ENCODE measurements at places on chromosomes 5 and 9. TPM values are rescaled to one million over a fixed set of nuclear protein-coding genes. Genes with fewer than 3 reads are reported as not detected.

GRCh38 chr5:93580927-93581445 lies at the start of gene NR2F1-AS1:
Gene NR2F1-AS1, minus strand, starts transcription at chr5:93581219.
- peaks cover 20% of the 10 kb centered on the region for H3K4me1 ChIP-seq
- H3K4me3 ChIP-seq: peak within 1 kb of the TSS; percentile 67
- peaks cover 58% of the 10 kb centered on the region for H3K27me3 ChIP-seq
- H3K36me3 ChIP-seq: no peaks in the 10 kb centered on the region

DNA sequence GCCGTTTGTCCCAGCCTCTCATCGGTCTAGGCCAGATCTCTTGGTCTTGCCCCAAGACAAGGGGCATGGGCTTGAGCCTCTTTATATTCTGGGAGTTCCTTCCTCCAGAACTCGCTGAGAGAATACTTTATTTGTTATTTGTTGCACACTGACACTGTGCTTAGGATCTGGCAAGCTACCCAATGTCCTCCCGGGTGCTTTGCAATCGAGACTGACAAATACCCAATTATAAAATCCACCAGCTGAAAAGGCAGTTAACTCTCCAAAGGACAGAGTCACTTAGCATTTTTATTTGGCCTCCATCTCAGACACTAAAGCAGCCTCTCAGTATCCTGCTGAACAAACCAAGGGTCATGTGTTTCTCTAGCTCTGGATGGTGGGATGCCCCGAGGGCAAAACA lies 500.2 kb upstream of the DAP start:
- H3K4me3 ChIP-seq: no peak overlapping the region
- no peak overlapping the region for H3K27ac ChIP-seq

DNA sequence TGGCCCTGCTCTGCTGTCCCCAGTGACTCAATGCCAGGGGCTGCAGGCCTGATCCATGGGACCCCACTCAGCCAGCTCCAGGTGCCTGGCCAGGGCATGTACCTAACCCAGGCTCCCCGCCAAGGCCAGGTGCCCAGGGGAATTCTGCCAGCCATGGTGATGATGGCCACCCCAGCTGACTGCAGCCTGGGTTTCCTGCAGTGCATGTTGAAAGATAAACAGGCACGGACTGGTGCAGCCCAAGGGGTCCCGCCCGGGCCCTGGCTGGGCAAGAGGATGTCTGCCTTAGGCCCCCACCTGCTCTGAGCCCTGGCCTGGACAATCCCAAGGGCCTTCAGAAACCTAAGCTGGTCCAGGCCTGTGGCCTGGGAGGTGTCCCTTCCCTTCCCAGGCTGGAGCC lies 1.2 kb downstream of the ABCA2 start:
- H3K4me1 ChIP-seq: peaks cover 25% of the 10 kb centered on the region
- DNase-seq: no peak
- H3K36me3 ChIP-seq: no peaks in the 10 kb centered on the region
- no peaks in the 10 kb centered on the region for H3K27me3 ChIP-seq
- peak overlapping the region; percentile 68 for H3K4me3 ChIP-seq

DNA sequence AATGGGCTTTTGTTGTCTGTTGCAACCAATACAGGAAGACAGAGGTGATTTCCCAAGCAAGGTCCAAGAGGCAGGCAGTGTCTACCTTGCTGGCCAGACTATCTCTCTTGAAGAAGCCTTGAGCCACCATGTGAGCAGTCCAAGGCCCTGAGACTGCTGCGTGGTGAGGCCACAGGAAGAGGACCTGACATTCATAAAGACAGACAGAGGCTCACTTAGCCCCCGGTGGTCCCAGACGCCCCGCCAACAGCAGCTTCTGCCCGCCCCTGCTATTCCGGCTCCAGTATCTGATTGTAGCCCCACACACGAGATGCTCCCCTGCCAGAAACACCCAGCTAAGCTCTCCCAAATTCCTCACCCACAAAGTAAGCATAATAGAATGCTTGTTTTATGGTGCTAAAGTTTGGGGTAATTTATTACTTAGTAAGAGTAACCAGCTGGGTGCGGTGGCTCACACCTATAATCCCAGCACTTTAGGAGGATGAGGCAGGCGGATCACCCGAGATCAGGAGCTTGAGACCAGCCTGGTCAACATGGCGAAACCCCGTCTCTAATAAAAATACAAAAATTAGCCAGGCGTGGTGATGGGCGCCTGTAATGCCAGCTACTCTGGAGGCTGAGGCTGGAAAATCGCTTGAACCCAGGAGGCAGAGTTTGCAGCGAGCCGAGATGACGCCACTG lies 22.8 kb upstream of the FUBP3 start:
- peaks cover 8% of the 10 kb centered on the region for H3K27me3 ChIP-seq
- no peak overlapping the region for H3K4me3 ChIP-seq
- no peak for DNase-seq
- no peak overlapping the region for H3K27ac ChIP-seq

DNA sequence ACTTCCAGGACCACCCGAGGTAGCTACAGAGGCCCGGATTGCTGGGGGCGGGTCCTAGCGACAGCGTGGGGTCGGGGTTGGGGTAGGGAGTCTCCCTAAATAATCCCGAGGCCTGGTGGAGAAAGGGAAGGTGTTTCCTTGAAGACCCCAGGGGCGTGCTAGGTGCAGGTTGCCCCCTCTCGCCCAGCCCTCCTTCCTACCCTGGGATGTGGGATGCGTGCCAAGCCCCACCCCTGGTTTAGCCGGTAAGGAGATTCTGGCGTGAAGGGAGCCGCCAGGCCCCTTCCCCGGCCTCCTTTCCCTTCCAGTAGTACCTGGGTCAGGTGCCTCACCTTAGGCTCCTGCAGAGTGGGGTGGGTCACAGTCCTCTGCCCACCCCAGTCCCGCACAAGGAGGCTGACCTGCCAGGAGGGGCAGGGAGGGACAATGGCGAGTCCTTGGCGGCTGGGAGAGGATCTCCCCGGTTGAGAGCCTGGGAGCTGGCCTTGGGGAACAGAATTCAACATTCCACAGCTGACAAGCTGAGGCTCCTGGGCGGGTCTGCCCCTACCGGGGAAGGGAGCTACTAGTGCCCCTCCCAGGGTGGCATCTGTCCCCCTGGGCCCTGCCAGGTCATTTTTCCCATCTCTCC lies 674 bp downstream of the TSPAN17 start:
- H3K36me3 ChIP-seq: peaks cover 10% of the 10 kb centered on the region
- H3K27ac ChIP-seq: peak overlapping the region; percentile 86
- peaks cover 5% of the 10 kb centered on the region for H3K27me3 ChIP-seq
- peak overlapping the region; percentile 86 for H3K4me3 ChIP-seq
- DNase-seq: no peak
- H3K4me1 ChIP-seq: peaks cover 44% of the 10 kb centered on the region

GRCh38 chr5:41985945-41986695 lies 61.0 kb downstream of the FBXO4 start:
- H3K27ac ChIP-seq: no peak overlapping the region
- no peak for DNase-seq
- H3K36me3 ChIP-seq: no peaks in the 10 kb centered on the region
- no peaks in the 10 kb centered on the region for H3K4me1 ChIP-seq
- no peak overlapping the region for H3K4me3 ChIP-seq

KCNIP1 gene
- not detected for total RNA-seq
